ENCODE measurements at places on chromosomes 6 and 20.
A peak's percentile ranks its signal among the peaks of the same experiment; 100 is the strongest.

DNA sequence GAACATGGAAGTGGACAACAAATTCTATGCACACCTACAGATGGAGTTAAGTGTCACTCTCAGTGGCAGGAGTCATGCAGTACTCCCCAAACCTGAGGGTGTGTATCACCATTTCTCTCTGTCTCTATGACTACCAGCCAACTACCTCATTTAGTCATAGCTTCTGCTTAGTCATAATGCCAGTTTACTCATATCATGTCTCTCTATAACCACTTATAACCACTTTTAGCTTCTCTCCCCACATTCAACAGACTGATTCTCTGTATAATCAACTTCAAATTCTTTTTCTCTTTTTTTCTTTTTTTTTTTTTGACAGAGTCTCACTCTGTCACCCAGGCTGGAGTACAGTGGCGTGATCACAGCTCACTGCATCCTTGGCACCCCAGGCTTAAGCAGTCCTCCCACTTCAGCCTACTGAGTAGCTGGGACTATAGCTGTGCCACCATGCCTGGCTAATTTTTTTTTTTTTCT lies 13.8 kb upstream of the GTF3C6 start:
- peak; percentile 64 for DNase-seq

- no peak for DNase-seq
Measured at GRCh38 chr20:60050193-60050947, 92.1 kb downstream of the CDH26 start.

DNA sequence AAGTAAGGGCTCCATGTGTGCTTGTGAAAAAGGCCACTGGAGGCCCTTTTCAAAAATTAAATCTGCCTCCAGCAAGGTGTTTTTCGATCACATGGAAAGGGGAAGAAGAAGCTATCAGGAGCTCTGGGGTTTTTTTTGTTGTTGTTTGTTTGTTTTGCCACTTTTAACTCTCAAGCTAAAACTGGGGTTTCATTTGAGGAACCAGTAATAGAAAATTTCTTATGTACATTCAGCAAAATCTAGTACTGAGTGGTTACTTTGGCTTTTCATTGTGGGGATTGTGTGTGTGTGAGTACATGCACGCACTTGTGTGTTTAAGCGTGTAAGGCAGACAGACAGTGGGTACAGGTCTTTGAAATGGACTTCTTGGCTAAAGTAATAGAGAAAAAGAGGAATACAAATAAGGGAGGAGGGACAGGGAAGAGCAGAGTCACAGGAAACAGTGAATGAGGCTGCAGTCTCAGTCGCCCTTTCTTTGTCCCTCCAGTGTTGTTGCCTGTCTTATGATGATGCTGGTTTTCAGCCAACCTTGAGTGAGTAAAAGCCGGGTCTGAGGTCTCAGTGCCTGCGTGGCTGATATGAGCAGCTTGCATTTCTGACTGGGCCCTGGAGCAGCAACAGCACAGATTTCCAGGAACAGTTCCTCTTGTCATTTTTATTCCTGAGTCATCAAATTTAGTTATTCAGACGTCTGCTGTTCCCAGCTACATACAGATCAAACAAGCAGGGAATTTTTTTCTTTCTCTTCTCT lies 26.2 kb downstream of the SLC16A10 start:
- DNase-seq, result no peak

DNA sequence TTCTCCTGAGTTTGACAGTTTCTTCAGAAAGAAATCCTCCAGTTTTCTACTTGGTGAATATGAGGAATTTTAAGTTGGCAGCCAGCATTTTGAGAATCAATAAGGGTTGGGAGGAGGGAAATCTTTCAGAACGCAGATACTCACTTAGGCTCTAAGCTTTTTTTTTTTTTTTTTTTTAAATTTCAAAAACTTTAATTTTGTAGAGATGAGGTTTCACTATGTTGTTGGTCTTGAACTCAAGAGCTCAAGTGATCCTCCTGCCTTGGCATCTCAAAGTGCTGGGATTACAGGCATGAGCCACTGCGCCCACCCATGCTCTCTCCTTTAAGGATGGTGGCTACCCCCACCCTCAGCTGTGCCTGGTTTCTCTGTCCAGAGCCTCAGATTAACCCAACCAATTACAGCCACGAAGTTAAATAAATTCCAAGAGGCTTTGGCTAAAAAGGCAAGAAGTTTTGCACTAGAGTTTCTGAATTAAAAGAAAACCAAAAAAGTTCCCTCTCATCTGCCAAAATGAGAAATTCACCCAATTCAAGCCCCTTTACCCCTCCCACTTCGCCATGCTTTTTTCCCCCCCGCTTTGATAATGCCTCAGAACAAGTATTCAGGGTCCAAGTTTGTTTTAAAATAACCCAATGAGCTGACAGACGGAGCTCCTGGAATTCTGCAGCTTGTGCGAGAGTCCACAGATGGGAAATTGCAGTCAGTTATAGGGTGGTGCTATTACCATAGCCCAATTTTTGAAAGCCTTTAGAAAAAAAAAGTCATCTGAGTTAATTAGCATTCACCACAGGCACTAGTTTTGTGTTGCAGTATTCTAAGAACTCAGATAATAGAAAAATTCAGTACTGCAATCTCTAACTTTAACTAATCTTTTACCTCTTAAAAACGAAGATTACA lies 94.3 kb upstream of the BEND3 start:
- no peak for DNase-seq

DNA sequence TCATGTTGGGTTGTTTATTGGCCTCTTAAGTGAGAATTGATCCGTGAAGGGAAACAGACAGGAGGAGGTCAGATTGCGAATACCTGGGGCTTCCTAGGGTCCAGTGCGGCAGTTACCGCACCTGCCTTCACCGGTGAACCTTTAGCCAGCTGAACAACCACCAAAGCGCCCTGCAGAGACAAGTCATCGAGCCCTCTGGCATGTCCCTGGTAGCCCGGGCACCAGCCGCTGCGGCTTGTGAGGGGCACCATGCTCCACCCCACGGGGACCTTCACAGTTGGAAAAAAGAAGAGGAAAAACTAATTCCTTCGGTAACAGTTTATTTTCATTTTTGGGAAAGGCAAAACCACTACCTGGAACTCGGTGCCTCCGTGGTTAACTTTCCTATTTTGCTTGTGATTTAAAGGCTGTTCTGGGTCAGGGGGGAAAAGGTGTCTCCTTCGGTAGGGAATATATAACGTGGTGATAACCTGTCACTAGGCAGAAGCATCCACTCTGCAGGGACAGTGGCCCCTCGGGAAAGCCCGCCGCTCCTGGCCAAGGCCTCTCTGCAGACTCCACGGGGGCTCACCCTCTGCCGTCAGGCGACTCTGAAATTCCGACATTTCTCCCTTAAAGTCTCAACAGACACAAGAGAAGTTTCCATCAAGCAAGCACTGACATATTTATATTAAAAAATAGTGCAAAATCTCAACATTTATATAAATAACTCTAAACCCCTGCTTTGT lies 30.7 kb upstream of the ZBP1 start:
- no peak for DNase-seq

- no peak for DNase-seq
Measured at GRCh38 chr6:148915810-148916209, 169.0 kb downstream of the UST start.

DNA sequence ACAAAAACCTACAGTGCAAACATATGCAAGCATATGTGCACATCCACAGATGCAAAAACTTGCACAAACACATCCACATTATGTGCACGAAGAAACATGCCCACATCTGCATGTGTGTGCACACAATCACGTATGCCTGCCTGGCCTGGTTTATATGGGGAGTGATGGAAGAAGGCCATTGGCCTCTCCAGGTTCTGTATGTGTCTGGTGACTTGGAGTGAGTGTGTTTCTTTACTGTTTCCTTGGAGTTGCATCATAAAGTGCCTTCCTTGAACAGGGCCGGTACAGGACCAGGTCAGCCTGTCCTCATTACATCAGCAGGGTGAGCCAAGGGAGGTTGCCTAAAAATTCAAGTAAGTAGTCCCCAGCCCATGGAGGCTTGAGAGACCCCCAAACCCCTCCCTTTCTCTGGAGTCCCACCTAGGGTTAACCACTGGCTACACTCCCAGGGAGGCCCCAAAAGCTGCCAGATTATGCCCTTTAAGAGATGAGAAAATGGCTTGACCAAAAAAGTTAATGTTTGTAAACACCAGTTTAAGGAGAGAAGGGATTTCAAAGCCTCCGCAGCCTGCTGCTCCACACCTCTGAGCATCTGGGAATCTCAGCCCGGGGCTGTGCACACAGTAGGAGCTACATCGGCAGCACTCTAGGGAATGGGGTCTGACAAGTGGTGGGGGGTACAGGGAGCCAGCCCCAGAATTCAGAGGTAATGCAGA lies 140.8 kb downstream of the VEGFA start:
- DNase-seq, result no peak

- no peak for DNase-seq
Measured at GRCh38 chr20:17024513-17025119, 202.2 kb upstream of the PCSK2 start.

All from amniotic stem cell (primary cell).